ENCODE measurements at places on chromosomes 3 and 15.
A peak's percentile ranks its signal among the peaks of the same experiment; 100 is the strongest.

GRCh38 chr15:70324001-70324974, 226.6 kb upstream of the TLE3 start:
- DNase-seq: no peak

- DNase-seq: no peak
Measured at GRCh38 chr15:52757496-52757895, 32.6 kb downstream of the ONECUT1 start.

GRCh38 chr15:52557274-52557641, 11.6 kb downstream of the ARPP19 start:
- no peak for DNase-seq

DNA sequence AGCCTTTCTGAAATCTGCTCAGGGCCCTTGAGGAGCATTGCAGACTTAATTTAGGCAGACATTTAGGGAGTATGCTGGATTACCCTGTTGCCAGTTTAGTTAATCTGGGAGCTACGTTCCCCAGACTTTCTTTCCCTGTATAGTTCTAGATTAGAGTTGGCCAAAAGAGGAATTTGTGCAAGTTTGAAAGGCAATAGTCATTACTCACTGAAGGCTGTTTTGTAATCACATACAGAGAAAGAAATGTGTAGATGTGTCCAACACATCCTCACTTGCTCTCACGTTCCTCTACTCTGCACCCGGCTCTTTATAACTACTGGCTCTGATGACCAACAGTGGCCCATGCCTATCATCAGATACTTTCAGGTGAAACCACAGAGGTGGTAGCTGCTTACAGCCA, 24.2 kb downstream of the MASP1 start:
- no peak for DNase-seq

DNA sequence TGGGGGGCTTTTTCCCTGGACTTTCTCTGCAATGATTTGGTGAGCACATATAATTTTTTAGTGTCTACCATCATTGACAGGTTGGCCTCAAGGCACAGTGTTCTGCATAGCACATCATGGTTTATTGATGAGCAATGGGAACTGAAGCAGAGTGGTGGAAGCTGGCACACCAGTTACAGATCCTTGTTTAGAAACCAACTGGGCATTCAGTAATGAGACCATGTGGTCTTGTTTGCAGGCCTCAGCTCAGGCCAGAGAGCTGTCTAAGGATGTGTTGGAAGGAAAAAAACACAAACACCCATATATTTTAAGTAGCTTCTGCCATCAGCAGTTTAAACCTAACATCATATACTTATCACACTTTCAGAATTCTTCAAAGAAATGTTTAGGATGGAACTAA, 610.6 kb downstream of the ROBO1 start:
- DNase-seq: no peak

DNA sequence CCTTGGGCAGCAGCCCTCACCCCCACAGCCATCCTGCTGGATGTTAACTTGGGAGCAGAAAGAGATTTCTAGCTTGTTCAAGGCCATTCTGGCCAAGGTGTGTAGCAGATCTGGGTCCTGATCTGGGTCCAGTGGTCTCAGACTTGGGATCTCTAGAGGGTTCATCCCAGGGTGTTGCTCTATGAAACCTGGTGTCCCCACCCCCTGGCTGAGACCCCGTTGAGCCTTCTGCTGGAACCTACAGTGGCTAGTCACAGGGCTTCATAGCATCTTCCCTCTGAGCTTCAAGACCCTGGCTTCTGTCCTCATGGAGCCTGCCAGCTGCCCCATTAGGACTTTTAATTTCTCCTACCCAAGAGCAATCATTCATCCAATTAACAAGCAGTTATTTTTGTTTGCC, 64.3 kb downstream of the EPHB1 start:
- DNase-seq: no peak

DNA sequence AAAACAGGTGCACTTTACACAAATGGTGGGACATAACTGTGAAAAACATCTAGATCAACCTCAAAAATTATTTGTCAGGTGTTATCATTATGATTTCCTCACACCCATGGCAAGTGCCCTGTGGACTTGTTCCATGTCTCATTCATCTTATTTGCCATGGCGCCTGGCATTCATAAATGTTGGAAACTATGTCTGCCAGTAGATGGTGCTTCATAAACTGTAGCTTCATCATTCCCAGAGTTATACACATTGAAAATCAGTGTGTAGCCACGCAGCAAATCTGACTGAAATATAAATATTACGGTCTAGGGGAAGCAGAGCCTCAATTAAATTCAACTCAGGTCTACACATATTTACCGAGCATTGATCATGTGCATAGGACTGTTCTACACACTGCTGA, 90.7 kb downstream of the IMPG2 start:
- DNase-seq: no peak

DNA sequence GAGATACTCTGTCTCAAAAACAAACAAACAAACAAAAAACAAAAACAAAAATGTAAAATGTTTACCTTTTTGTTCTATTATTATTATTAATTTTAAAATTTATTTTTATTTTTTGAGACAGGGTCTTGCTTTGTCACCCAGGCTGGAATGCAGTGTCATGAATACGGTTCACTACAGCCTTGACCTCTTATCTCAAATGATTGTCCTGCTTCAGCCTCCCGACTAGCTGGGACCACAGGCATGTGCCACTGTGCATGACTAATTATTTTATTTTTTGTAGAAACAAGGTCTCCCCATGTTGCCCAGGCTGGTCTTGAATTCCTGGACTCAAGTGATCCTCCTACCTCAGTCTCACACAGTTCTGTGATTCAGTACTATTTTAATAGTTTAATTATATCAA, 5.7 kb upstream of the SLC25A26 start:
- no peak for DNase-seq

DNA sequence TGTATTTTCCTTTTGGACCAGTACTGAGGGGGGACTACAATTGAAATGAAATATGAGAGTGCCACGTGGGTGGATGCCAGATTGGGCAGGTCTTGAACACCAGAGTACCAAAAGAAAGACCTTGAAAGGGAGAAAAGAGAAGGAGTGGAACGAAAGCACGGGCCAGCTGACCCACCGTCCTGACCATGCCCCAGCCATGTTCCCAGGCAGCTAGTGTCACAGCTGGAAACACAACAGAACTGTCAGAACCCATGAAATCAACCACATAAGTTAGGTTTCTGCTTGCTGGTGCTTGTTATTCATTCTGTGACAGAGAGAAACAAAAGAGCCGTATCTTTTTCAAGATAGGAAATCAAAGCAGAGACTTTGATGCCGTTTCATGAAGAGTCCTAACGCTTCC, 268.8 kb downstream of the MEX3B start:
- no peak for DNase-seq

- no peak for DNase-seq
Measured at GRCh38 chr3:194274424-194275085, 76.6 kb downstream of the CPN2 start.

DNA sequence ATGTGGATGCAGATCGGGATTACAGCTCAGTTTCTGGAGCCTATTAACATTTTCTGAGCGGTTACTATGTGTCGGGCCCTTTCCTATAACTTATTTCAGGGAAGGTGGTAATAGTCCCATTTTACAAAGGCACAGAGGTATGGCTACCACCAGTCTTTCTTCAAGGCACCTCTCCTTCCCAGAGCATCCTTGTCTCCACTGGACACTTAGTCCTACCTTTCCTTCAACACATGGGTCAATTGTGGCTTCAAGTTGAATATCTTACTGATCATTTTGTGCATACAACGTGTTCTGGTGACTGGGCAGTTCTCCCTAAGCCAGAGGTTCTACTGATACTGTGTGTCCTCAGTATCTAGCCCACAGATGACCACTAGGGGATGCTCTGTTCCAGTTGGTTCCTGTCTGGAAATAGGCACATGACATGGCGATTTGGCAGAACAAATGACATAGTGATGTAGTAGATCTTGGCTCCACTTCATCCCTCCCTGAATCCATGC, 60.7 kb upstream of the CMTM8 start:
- DNase-seq: peak; percentile 55

- no peak for DNase-seq
Measured at GRCh38 chr3:150148227-150148626, 177.5 kb upstream of the PFN2 start.

DNA sequence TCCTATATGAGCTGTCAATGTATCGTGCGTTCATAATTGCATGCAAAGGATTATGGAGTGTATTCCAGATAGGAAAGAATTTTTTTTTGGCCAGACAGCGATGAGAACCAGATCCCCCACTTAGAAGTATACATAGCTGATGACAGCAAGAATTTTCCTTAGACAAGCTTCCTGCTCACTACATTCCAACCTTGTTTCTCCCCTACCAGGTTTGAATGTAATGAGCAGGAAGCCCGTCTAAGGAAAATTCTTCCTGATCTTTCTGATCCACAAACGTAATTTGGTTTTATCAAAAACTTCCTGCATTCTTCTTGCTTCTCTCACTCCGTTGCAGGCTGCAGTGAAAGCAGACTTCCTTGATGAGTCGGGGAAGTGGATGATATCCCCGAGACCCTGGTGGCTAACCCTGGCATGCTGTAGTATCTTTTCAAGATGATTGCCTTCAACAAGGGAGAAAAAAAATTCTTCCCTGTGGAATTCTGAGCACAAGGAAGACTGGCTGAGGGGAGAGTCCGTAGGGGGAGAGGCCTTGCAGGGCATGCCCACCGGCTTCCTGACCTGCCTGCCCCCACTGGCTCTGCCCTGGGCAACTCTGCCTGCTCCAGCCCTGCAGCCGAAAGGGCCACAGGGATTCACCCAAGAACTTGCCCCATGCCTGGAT, 243.1 kb downstream of the TLE3 start:
- DNase-seq: no peak

DNA sequence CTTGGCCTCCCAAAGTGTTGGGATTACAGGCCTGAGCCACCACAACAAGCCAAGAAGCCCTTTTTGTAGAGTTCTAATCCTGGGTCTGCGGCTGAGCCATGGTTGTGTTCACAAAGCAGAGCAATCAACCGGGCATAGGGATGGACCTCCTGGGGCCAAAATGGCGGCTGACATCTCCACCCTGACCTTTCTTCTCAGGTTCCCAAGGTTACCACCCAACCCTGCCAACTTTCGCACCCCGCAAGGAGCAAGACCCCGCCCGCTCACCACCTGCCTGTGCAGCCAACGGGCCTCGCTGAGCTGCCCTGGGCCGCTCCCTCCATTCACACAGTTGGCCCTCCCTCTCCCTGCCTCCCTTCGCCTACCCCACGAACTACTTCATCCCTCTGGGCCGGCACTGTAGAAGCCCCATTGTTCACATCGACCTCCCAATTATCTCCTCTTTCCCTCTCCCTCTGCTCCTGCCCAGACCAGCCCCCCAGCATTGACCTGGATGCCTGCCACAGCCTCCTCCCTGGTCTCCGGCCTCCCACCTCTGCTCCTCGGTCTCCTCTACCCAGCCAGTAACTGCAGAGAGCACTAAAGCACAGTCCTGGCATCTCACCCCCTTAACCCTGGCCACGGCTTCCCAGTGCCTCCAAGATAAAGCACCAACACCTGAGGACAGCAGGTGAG, 62.0 kb upstream of the TFRC start:
- no peak for DNase-seq

- no peak for DNase-seq
Measured at GRCh38 chr3:180294282-180295027, 257.7 kb upstream of the PEX5L start.

GRCh38 chr3:64251019-64251418, 25.8 kb upstream of the PRICKLE2 start:
- DNase-seq: no peak

DNA sequence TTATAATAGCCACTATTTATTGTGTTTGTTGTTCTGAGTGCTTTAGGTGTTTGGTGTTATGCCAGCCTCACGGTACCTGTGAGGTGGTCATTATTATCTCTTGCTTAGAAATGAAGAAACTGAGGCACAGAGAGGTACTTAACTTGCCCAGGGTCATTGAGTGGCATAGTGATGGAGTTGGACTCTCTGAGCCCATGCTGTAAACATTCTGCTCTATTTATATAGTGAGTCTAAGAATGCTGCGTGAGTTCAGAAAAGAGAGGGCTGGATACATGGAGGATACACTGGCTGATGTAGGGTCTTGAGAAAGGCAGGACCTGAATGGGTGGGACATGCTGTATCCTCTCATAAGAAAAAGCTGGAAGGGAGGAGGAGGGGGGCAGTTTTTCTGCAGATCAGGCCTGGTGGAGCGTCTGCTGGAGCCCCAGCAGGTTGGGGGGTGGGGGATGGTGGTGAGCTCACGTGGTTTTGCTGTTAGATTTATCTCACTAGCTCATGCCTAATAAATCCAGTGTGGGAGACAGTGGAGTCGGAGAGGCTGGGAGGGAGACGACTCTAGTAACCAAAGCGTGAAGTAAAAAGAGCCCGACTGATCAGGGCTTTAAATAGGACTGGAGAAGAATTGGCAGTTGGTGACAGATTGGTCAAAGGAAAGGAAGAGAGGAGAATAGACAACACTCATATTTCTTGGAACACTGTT, 16.0 kb downstream of the MED12L start:
- DNase-seq: no peak

DNA sequence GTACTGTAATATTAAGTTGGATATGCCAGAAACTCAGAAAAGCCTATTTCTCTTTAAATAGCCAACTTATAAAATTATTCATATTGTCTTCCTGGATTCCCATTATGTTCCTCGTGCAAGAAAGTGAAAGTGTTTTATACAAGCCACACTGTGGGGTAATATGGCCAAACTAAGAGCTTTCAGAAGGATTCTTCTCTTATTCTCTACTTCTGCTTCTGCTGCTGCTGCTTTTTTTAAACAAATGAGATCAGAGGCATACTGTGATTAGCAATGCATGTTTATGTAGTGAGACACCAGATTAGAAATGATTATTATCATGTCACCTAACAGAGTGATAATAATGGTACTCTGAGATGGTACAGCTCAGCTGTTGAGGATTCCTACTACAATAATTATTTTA, 1026.5 kb upstream of the CFAP20DC start:
- DNase-seq: no peak

- DNase-seq: no peak
Measured at GRCh38 chr3:189744235-189744634, 113.0 kb downstream of the TP63 start.

- peak; percentile 68 for DNase-seq
Measured at GRCh38 chr3:118882353-118882947, 152.2 kb downstream of the IGSF11 start.

DNA sequence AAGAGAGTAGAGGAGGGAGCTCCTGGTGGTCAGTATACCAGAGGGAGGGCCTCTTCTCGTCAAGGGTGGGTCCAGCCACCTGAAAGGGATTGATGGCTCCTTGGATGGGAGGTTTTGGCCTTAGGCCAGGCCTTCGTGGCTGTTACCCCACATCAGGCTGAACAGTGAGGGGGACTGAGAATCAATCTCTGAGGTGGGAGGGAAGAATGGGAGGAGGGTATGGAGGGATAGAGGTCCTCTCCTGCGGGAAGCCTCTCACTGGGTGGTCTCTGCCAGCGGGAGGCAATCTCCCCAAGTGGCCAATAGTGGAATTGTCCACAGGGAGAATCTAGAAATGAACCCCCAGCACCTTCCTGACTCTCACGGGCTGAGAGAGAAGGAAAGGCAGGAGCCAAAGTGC, 53.5 kb downstream of the BSN start:
- no peak for DNase-seq

GRCh38 chr3:77686560-77686959, 646.7 kb downstream of the ROBO2 start:
- DNase-seq: no peak

Data from activated CD4-positive, alpha-beta T cell treated with anti-CD3 and anti-CD28 coated beads for 4 hours (primary cell).